ENCODE measurements at places on chromosomes 16 and 17. TPM values are rescaled to one million over a fixed set of nuclear protein-coding genes. Genes with fewer than 3 reads are reported as not detected.

The IRX5 gene
- 0.41 TPM for total RNA-seq

The TMEM220 gene
- 1.2 TPM for total RNA-seq

The AIPL1 gene
- not detected for total RNA-seq

The SMPD3 gene
- total RNA-seq, result 64.8 TPM

The ATP2A1 gene
- total RNA-seq, result not detected

The ITGB3 gene
- total RNA-seq, result 1.2 TPM

The GCGR gene
- total RNA-seq, result not detected

The SLC5A10 gene
- total RNA-seq, result not detected

The WNT9B gene
- total RNA-seq, result not detected

The TEFM gene
- total RNA-seq, result 13.0 TPM

The TBC1D3H gene
- total RNA-seq, result not detected

The TP53TG3F gene
- total RNA-seq, result not detected

The TM4SF5 gene
- not detected for total RNA-seq

The GPR142 gene
- total RNA-seq, result not detected

The CACNG5 gene
- 2.9 TPM for total RNA-seq

The SLC13A2 gene
- total RNA-seq, result not detected

The SLC25A11 gene
- 59.1 TPM for total RNA-seq

The TNFRSF13B gene
- not detected for total RNA-seq

The CHCT1 gene
- total RNA-seq, result not detected

The ABCA10 gene
- total RNA-seq, result 4.1 TPM

The IL17C gene
- total RNA-seq, result not detected

The RAB11FIP4 gene
- 48.1 TPM for total RNA-seq

The SLFN13 gene
- total RNA-seq, result under 0.01 TPM

The PLLP gene
- total RNA-seq, result 1.6 TPM

The NPIPA3 gene
- 0.41 TPM for total RNA-seq

The EXOC3L1 gene
- total RNA-seq, result 1.2 TPM

The KRTAP4-4 gene
- total RNA-seq, result not detected

The CRHR1 gene
- total RNA-seq, result 3.7 TPM

The SCNN1B gene
- total RNA-seq, result not detected

The CYGB gene
- total RNA-seq, result 3.3 TPM

The KLHL11 gene
- total RNA-seq, result 70.1 TPM

The ZNF263 gene
- total RNA-seq, result 45.7 TPM

The HSF5 gene
- under 0.01 TPM for total RNA-seq

The CHRNE gene
- total RNA-seq, result 0.82 TPM

The TEX14 gene
- under 0.01 TPM for total RNA-seq

The CLEC18B gene
- 0.82 TPM for total RNA-seq

The SRCIN1 gene
- 23.6 TPM for total RNA-seq

The TACO1 gene
- total RNA-seq, result 6.1 TPM

The CCDC40 gene
- total RNA-seq, result 6.5 TPM

The TBC1D3G gene
- total RNA-seq, result not detected

The TBX4 gene
- total RNA-seq, result not detected

The RPS6KB1 gene
- 36.3 TPM for total RNA-seq

The PERCC1 gene
- not detected for total RNA-seq

The YBX2 gene
- 1.2 TPM for total RNA-seq

The RGS11 gene
- total RNA-seq, result 6.5 TPM
